Anterior cingulate cortex (tissue), 58 donors: ENCODE measurements at places on chromosomes 1 and 21.

DNA sequence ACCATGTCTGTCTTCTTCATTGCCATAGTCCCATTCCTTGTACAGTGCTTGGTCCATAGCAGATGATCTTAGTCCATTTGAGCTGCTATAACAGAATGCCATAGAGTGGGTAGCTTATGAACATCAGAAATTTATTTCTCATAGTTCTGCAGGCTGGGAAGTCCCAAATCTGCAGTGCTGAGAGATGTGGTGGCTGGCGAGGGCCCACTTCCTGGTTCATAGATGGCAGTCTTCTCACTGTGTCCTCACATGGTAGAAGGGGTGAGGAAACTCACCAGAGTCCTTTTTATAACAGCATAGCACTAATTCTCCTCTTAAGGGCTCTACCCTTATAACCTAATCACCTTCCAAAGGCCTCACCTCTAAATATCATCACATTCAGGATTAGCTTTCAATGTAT lies 23.1 kb upstream of the RAP1A start:
- no peak for DNase-seq

GRCh38 chr1:15722836-15723532 lies 13.1 kb upstream of the SLC25A34 start:
- DNase-seq = no peak

- no peak for DNase-seq
Observed at GRCh38 chr1:209839875-209840546, 12.2 kb downstream of the UTP25 start.

DNA sequence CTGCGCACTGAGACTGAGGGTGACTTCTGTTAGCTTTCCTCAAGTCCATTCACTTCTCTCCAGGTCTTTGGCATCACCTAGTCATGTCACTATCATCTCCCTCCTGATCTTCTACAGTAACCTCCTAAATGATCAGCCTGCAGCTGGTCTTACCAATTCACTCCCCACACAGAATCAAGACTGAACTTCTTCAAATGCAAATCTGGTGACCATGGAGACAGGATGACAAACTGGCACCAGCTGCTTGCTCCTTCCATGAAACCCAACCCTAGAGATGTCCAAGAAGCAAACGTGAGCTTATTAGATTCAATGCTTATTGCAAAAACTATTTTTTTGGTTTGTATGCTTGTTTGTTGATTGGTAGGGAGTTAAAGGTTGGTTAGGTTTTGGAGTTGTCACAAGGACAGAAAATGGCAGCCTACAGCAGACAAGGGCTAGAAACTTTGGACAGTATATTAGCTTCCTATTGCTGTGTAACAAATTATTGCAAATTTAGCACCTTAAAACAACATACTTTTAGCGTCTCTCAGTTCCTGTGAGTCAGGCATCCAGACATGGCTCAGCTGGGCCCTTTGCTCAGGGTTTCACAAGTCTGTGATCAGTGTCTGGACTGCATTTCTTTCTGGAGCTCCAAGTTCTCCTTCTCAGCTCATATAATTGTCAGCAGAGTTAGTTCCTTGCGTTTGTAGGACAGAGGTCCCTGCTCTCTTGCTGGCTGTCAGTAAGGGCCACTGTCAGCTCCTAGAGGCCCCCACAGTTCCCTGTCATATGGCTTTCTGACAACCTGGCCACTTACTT lies 53.3 kb upstream of the GJA8 start:
- no peak for DNase-seq

DNA sequence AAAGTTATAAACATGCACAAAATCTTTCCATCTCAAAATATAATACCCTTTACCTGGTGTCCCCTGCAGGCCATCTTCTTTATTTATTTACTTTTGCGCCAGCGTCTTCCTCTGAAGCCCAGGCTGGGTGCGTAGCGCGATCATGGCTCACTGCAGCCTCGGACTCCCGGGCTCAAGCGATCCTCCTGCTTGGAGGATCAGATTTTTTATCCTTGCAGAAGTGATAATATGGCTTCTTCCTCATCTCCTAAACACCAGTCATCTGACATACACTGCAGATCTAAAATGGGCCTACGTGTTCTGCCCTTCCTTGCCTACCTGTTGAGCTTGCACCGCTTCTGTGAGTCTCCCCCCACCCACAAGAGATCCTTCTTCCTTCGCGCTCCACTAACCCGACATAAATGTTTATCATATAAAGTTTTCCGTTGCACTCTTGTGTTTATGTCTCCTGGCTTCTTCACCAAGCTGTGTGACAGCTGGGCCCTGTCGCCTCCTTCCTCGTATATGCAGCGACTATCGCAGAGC lies 506 bp upstream of the SRP9 start:
- DNase-seq = no peak

DNA sequence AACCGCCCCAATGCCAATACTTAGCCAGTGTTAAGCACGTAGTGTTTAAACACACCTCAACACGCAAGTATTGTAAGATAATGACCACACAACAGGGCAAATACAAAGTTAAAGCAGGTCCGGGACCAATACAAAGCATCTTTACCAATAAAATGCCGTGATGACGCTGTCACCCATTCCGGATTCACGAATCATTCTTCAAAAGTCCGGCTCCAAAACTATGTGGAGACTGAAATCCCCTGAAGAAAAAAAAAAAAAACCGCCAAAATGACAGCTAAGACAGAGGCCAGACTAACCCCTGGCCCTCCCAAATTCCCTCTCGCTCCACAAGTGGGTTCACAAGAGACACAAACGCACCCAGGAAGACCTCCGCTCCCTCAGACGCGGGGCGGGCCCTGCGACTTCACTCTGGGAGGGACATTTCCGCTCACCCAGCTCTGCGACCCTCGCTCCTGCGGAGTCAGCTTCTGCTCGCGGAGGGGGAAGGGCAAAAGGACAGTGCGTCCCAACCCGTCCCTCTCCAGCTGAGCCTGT lies 625 bp upstream of the DARS2 start:
- no peak for DNase-seq

DNA sequence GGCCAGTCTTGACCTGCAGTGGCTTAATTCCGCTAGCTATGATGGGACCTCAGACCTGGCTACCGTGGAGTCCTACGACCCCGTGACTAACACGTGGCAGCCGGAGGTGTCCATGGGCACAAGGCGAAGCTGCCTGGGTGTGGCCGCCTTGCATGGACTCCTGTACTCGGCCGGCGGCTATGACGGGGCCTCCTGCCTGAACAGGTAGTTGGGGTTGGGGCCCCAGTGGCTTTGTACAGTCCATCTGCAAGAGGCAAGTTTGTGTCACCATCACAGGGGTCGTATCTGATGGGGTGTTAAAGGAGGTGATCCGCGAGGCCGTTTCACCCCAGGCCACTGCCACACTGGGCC lies 2.9 kb downstream of the KLHL17 start:
- no peak for DNase-seq

DNA sequence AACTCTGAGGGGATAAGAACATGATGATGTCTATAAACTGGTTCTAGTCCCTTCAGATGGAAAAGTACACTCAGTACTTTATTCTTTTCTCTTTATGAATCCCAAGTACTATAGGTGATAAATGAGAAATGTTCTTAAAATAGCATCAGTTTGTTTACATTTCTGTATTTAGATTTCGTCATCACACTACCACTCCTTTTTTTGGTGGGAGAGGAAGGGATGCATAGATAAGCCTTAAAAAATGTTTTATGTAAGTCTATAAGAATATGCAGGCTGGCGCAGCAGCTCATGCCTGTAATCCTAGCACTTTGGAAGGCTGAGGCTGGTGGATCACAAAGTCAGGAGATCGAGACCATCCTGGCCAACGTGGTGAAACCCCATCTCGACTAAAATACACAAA lies 144.8 kb downstream of the USP25 start:
- DNase-seq = no peak

- DNase-seq = no peak
Observed at GRCh38 chr1:7509598-7509997, 261.5 kb upstream of the VAMP3 start.

GRCh38 chr1:18107369-18108298 lies at the start of gene IGSF21:
Gene IGSF21, plus strand, starts transcription at chr1:18107798. Its CDS starts 331 bp downstream, at chr1:18108129.
- DNase-seq = no peak

GRCh38 chr1:151284013-151284577 lies 2.0 kb downstream of the ZNF687 start:
- DNase-seq = no peak

- no peak for DNase-seq
Observed at GRCh38 chr1:151514366-151514765, 3.2 kb downstream of the CGN start.

GRCh38 chr1:29455781-29456180 lies 219.5 kb downstream of the PTPRU start:
- no peak for DNase-seq

DNA sequence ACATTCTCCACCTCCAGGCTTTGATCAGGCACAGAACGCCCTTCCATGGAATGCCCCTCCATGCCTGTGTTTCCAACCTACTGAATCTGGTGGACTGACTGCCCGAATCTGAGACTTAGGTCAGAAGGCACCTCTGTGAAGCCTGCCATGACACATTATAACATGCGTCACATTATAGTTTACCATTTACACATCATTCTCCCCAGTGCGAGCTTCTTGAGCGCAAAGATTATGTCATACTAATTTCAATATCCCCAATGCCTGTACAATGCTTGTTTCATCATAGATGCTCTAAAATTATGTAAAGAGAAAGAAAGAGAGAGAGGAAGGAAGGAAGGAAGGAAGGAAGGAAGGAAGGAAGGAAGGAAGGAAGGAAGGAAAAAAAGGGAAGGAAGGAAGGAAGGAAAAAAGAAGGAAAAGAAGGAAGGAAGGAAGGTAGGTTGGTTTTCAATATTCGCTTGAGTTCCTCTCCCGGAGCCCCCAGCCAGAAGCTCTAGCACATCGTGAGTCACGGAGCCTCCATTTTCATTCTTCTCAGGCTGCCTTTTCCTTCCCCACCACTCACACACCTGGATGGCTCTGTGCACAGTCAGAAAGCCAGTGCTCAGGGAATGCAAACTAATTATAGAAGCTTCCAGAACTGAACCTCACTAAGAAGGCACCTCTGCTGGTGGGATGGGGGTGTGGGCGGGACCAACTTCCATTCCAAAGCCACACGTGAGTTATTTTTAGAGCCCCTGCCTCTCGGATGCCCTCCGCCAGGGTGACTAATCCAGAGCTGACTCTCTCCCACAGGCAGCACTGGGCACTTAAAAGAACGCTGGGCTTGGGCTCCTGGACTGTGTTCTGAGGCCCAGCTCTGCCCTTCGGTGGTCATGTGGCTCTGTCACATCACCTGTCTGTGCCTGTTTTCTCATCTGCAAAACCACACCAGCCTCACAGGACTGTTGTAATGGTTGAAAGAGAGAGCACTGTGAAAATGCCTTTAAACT lies 27.4 kb downstream of the LAMB3 start:
- no peak for DNase-seq
